ENCODE measurements at places on chromosomes 6 and 20. TPM values are rescaled to one million over a fixed set of nuclear protein-coding genes. Genes with fewer than 3 reads are reported as not detected.

GRCh38 chr6:154500769-154501577 is 9.5 kb downstream of the CNKSR3 start:
- no peak overlapping the region for H3K27ac ChIP-seq
- H3K4me1 ChIP-seq: no peaks in the 10 kb centered on the region
- DNase-seq: no peak
- H3K4me3 ChIP-seq: no peak overlapping the region

The CDK19 gene
- 17.7 TPM for total RNA-seq

GRCh38 chr6:3287976-3288707 is 29.4 kb downstream of the PSMG4 start:
- no peak overlapping the region for H3K4me3 ChIP-seq
- peaks cover 6% of the 10 kb centered on the region for H3K4me1 ChIP-seq
- no peak for DNase-seq
- peak overlapping the region; percentile 77 for H3K27ac ChIP-seq

The ZBTB12 gene
- total RNA-seq: 0.50 TPM

GRCh38 chr6:104771258-104771832 is 88.4 kb downstream of the HACE1 start:
- no peaks in the 10 kb centered on the region for H3K27me3 ChIP-seq
- peaks cover 10% of the 10 kb centered on the region for H3K4me1 ChIP-seq
- DNase-seq: no peak
- no peaks in the 10 kb centered on the region for H3K36me3 ChIP-seq

The TFAP2D gene
- not detected for total RNA-seq

- H3K4me3 ChIP-seq: no peak overlapping the region
- H3K36me3 ChIP-seq: peaks cover 8% of the 10 kb centered on the region
- DNase-seq: no peak
- H3K4me1 ChIP-seq: peaks cover 31% of the 10 kb centered on the region
These were observed 49.7 kb upstream of the ARMH2 start for GRCh38 chr6:24848461-24848860.

DNA sequence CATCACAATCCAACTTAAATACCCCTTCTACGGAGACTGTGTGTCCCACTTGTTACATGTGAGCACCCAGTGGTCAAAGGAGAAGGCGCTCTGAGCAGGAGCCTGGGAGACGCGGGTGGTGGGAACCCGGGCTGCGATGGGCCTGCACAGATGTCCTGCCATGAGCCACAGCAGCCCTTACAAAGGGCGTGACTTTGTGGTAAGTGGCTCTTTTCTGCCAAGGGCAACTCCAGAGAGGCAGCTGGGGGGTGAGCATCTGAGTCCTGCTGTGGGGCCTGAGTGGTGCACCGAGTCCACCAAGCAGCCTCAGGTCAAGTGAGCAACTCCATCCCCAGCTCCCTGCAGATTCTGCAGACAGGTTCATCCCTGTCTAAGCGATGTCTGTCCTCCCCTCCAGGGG is 33.6 kb upstream of the CST7 start:
- H3K4me1 ChIP-seq: peaks cover 4% of the 10 kb centered on the region
- no peak overlapping the region for H3K27ac ChIP-seq
- H3K36me3 ChIP-seq: peaks cover 2% of the 10 kb centered on the region
- no peak for DNase-seq

DNA sequence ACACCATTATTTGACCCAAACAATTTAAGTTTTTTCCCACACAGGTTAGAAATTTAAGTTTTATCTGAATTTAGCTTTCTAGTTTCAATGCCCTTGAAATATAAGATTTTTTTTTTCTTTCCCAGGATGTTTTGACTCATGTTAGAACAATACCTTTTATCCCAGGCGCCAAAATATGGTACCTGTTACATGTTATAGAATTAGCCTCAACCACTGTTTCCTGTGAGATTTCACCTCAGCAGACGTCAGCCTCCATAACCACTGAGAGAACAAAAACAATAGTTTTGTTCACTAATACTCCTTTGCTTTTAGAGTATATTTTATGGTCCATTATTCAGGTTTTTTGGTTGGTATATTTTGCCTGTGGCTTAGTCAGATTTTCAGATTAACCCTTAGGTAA is 302.9 kb downstream of the CDKAL1 start:
- H3K27me3 ChIP-seq: no peaks in the 10 kb centered on the region
- H3K27ac ChIP-seq: peak overlapping the region; percentile 1
- peaks cover 23% of the 10 kb centered on the region for H3K4me1 ChIP-seq
- H3K4me3 ChIP-seq: no peak overlapping the region
- peaks cover 6% of the 10 kb centered on the region for H3K36me3 ChIP-seq

The WFDC10B gene
- total RNA-seq: not detected

GRCh38 chr6:84425971-84426705 is 198.7 kb upstream of the CEP162 start:
- no peak overlapping the region for H3K27ac ChIP-seq
- H3K4me3 ChIP-seq: no peak overlapping the region
- H3K4me1 ChIP-seq: no peaks in the 10 kb centered on the region

- peaks cover 5% of the 10 kb centered on the region for H3K4me1 ChIP-seq
- DNase-seq: no peak
- H3K4me3 ChIP-seq: no peak overlapping the region
- H3K27me3 ChIP-seq: no peaks in the 10 kb centered on the region
- no peak overlapping the region for H3K27ac ChIP-seq
These were observed 84.8 kb downstream of the AHI1 start for GRCh38 chr6:135412761-135413160.

DNA sequence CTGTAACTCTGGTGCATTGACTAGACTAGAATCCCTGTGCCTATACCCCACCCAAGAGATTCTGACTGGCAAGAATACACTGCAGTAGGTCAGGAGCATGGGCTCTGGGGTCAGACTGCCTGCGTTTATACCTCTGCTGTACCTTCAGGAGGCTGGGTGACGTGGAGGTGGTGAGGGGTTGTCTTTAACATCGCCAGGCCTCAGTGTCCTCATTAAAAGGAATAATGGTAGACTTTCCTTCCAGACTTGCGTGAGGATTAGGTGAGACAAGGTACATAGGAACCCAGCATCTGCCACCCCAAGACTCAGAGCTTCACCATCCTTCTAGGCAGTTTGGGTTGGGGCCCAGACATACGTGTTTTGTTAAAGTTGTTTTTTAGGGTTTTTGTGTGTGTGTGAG is 44.3 kb downstream of the TM9SF4 start:
- H3K27me3 ChIP-seq: no peaks in the 10 kb centered on the region
- H3K4me3 ChIP-seq: no peak overlapping the region
- no peak for DNase-seq
- no peak overlapping the region for H3K27ac ChIP-seq
- H3K4me1 ChIP-seq: peaks cover 7% of the 10 kb centered on the region
- H3K36me3 ChIP-seq: peaks cover 8% of the 10 kb centered on the region

GRCh38 chr20:47188540-47188939 is 168.0 kb downstream of the ZMYND8 start:
- peaks cover 6% of the 10 kb centered on the region for H3K27me3 ChIP-seq
- no peak for DNase-seq
- H3K27ac ChIP-seq: no peak overlapping the region
- peak overlapping the region; percentile 16 for H3K4me3 ChIP-seq
- H3K36me3 ChIP-seq: no peaks in the 10 kb centered on the region

GRCh38 chr6:33123732-33124524 is 48.1 kb downstream of the HLA-DPB1 start:
- no peak overlapping the region for H3K27ac ChIP-seq
- peaks cover 2% of the 10 kb centered on the region for H3K36me3 ChIP-seq
- DNase-seq: no peak
- H3K4me1 ChIP-seq: peaks cover 2% of the 10 kb centered on the region
- no peak overlapping the region for H3K4me3 ChIP-seq
- peaks cover 40% of the 10 kb centered on the region for H3K27me3 ChIP-seq

- no peaks in the 10 kb centered on the region for H3K4me1 ChIP-seq
- no peak for DNase-seq
- no peak overlapping the region for H3K27ac ChIP-seq
- no peaks in the 10 kb centered on the region for H3K36me3 ChIP-seq
These were observed 928.7 kb upstream of the GJE1 start for GRCh38 chr6:141203902-141204575.

GRCh38 chr20:54668271-54669039 is 193.1 kb downstream of the DOK5 start:
- peaks cover 2% of the 10 kb centered on the region for H3K4me1 ChIP-seq
- H3K4me3 ChIP-seq: no peak overlapping the region
- H3K27me3 ChIP-seq: peaks cover 62% of the 10 kb centered on the region
- H3K36me3 ChIP-seq: no peaks in the 10 kb centered on the region
- no peak overlapping the region for H3K27ac ChIP-seq

The CGAS gene
- total RNA-seq: 21.4 TPM

- no peak overlapping the region for H3K4me3 ChIP-seq
- H3K36me3 ChIP-seq: peaks cover 3% of the 10 kb centered on the region
- no peak overlapping the region for H3K27ac ChIP-seq
- H3K4me1 ChIP-seq: peaks cover 47% of the 10 kb centered on the region
- H3K27me3 ChIP-seq: no peaks in the 10 kb centered on the region
- no peak for DNase-seq
These were observed 120.1 kb downstream of the IRF4 start for GRCh38 chr6:511488-512137.

DNA sequence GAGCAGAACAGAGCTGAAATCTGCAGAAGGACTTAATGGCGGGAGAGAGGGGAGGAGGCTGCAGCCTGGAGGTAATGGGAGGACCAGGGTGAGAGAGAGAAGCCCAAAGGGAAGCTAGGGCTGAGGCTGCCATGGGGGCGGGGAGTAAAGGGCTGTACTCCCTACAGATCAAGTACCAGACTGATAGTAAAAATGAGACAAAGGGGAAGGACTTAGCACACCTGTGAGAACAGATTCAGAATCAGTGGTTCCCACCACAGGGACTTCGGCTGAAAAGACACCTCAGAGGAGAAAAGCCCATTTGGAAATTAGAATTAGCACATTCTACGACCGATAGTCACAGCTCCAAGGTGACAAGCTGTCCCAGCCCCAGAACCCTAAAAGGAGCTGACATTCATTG is 6.4 kb upstream of the TBXT start:
- DNase-seq: no peak
- no peak overlapping the region for H3K27ac ChIP-seq
- no peaks in the 10 kb centered on the region for H3K4me1 ChIP-seq
- no peak overlapping the region for H3K4me3 ChIP-seq
- no peaks in the 10 kb centered on the region for H3K36me3 ChIP-seq

DNA sequence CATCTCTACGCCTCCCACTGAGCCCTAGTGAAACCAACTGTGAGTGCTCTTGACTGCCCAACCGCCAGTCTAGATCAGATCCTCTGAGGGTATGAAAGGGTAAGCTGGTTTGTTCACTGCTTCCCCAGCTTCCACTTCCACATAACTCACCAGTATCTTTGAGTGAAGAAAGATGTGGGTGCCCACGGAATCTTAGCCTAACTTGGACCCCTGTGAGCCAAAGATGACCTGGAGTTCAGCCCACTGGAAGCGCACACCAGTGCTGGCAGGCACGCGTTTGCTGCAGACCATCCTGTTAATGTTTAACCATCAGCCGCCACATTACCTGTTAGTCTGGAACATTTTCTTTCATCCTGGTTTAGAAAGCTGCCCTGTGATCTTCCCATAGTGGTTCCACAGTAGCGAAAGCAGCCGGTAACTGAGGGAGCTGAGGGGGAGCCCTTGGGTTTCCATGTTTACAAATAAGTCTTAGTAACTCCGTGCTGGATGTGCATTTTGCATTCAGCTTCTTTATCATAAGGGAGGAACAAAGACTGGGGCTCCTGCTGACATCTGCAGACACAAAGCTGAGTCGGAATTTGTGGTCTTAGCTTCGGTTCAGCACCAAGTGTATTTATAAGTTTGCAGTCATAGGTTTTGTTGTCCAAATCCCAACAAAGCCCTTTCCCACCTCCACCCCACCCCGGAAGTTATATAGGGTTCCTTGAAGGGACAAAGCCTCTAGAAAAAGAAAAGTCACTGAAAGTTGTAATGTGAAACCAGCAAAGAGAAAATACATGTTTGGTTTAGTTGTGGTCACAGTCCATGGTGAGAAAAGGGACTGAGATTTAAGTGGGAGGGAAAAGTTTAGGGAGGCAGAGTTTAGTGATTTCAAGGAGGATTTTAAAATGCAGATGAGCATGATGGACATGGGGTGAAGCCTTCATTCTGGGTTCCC is 71.0 kb downstream of the SSR1 start:
- no peak for DNase-seq
- H3K27ac ChIP-seq: peak overlapping the region; percentile 82

The SNAP25 gene
- total RNA-seq: not detected

GRCh38 chr20:10174400-10174799 is 44.2 kb upstream of the SNAP25 start:
- peaks cover 5% of the 10 kb centered on the region for H3K36me3 ChIP-seq
- H3K4me1 ChIP-seq: peaks cover 9% of the 10 kb centered on the region
- H3K27me3 ChIP-seq: peaks cover 52% of the 10 kb centered on the region
- no peak overlapping the region for H3K27ac ChIP-seq
- DNase-seq: no peak
- no peak overlapping the region for H3K4me3 ChIP-seq

The TMEM170B gene
- total RNA-seq: 1.3 TPM

The SMOC2 gene
- total RNA-seq: not detected

The SIRPB2 gene
- 1.8 TPM for total RNA-seq

The C6orf136 gene
- 37.0 TPM for total RNA-seq

The OPN5 gene
- total RNA-seq: not detected

The OR12D2 gene
- not detected for total RNA-seq

The BPIFA1 gene
- not detected for total RNA-seq

The CNR1 gene
- total RNA-seq: not detected

DNA sequence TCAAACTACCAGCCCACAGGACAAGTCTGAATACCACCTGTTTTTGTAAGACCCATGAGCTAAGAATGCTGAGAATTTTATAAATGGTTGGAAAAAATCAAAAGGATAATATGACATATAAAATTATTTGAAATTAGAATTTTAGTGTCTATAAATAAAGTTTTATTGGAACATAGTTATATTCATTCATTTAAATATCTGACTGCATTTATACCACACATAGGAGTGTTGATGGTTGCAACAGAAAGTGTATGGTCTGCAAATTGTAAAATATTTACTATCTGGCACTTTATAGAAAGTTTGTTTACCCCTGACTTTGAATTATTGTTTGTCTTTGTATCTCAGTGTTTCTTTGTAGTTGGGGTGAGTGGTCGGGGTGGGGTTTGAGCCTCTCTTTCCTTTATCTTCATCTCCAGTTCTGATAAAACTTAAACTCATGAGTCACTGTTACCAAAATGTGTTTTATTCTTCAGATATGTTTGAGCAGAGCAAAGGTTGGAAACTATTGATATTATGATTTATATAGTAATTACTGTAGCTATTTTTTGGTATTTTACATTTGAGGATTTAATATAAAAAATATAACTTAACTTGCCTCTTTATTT is 55.5 kb downstream of the CD2AP start:
- peak overlapping the region; percentile 16 for H3K27ac ChIP-seq
- peaks cover 2% of the 10 kb centered on the region for H3K36me3 ChIP-seq
- H3K4me3 ChIP-seq: no peak overlapping the region
- H3K27me3 ChIP-seq: no peaks in the 10 kb centered on the region
- peaks cover 6% of the 10 kb centered on the region for H3K4me1 ChIP-seq

DNA sequence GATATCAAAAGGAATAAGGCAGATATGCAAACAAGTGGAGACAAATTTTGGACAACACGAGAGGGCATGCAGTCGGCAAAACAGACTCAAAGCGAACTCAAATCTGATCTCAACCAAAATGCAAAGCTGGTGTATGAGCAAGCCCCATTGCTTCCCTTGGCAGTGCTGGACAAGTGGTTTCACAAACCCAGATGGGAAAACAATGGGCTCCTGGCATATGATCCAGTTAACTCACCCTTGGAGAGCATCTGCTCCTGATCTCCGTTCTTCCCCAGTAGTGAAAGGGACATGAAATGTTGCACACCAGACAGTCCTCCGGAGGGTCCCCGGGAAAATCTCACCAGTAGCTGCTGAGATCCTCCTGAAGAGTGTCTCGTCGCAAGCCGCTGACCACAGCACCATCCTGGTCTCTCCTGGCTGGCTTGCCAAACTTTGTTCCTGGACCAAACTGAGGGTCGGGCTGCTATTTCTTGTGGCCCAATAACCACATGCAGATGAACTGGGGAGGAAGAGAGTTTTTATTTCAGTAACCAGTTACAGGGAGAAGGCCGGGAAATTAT is 84.3 kb upstream of the THBS2 start:
- no peak overlapping the region for H3K27ac ChIP-seq
- no peaks in the 10 kb centered on the region for H3K4me1 ChIP-seq
- H3K4me3 ChIP-seq: no peak overlapping the region
- H3K27me3 ChIP-seq: peaks cover 47% of the 10 kb centered on the region
- no peaks in the 10 kb centered on the region for H3K36me3 ChIP-seq
- DNase-seq: no peak
